ENCODE measurements at places on chromosomes 12 and 14. TPM values are rescaled to one million over a fixed set of nuclear protein-coding genes. Genes with fewer than 3 reads are reported as not detected.

SLC25A21 gene
- polyA plus RNA-seq: not detected

HOTAIR gene
- not detected for polyA plus RNA-seq

C12orf54 gene
- not detected for polyA plus RNA-seq

NKX2-1 gene
- polyA plus RNA-seq: not detected

PMCH gene
- polyA plus RNA-seq: 6.4 TPM

MGAT4C gene
- not detected for polyA plus RNA-seq

SOCS4 gene
- polyA plus RNA-seq: 3.8 TPM

BMP4 gene
- polyA plus RNA-seq: 0.29 TPM

CMAS gene
- polyA plus RNA-seq: 43.2 TPM

PRICKLE1 gene
- 0.05 TPM for polyA plus RNA-seq

LRRC43 gene
- not detected for polyA plus RNA-seq

KRT78 gene
- polyA plus RNA-seq: not detected

DNA sequence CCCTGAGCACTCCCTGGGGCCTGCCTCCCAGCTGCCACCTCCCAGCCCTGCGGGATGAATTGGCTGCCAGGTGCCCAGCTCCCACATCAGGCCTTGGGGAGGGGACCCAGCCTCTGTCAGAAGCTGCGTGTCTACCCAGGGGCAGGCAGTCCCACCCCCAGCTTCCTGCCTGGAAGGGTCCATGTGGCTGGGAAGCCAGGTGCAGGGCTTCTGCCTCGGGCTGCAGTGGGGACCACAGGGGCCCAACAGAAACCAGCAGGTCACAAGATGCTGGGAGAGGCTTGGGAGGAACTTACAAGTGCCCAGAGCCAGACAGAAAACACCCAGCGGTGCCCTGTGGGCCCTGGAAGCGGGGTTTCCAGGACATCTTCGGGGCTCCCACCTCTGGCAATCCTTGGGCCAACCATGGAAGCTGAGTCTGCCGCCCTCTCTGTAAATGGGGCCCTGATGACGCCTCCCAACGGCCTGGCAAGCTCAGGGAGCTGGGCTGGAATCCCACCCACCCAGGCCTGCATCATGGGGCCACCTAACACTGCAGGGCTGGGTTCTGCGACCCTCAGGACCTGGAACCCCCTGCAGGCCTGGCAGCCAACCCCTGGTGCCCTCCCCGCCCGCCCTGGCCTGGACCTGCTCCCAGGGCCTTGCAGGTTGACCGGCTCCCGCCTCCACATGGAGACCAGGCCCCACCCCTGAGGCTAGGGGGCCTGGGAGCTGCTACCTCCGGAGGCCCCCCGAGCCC, 36.6 kb downstream of the CCNK start:
- no peaks in the 10 kb centered on the region for H3K4me1 ChIP-seq
- DNase-seq: no peak
- no peaks in the 10 kb centered on the region for H3K27me3 ChIP-seq
- H3K36me3 ChIP-seq: no peaks in the 10 kb centered on the region

DNA sequence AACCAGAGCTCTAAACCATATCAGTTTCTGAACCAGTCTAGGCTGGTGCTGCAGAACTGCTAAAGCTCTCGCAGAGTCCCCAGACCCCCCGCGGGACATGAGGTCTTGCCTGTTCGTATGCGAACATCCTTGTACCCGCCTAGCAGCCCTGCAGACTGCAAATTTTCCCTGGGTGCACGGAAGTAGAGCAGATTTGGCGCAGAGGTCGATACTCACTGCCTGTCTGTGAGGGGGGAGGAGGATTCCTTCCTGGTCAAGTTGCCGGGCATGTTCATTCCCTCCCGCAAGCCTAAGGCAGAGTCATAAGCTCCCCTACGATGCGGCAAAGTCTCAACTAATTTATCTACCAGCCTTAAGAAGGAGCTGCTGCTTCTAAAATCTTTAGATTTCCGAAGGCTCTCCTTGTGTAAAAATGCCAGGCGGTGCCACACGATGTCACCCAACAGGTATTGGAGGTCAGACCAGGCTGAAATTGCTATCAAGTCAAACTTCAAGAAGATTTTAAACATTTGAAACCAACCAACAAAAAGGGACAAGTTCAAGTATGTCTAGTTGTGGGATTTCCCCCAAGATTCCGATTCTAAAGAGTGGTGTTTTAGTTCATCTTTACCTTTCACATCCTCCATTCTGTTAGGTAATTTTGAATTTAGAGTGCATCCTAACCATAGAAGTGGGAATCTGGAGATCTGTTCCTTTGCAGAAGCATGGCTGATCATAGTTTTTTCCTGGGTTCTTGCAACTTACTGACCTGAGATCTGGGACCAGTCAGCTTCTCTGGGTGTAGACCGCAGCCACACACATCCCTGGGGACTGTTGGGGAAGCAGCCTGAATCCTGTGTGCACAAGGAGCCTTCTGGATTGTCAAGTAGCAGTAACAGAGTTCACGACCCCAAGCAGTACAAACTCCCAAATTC, 1.6 kb upstream of the PAX9 start:
- no peak for DNase-seq
- H3K4me1 ChIP-seq: peaks cover 37% of the 10 kb centered on the region
- H3K27ac ChIP-seq: no peak overlapping the region
- no peaks in the 10 kb centered on the region for H3K36me3 ChIP-seq
- H3K4me3 ChIP-seq: no peak overlapping the region

DNA sequence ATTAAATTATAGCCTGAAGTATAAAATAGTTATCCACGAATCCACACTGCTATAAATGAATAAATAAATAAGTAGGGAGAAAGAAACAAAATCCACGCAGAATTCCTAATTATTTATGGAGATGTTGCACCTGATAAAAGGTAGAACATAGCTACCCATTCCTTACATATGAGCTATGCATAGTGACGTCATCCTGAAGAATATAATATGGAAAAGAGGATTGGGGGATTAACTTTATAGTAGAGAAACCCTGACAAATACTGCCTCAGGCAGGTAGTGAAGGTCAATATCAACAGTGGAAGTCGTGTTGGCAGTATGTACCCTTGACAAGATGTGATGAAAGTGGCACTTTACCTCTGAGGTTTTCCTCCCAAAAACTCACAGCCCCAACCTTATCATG, 82.5 kb downstream of the PLCZ1 start:
- no peak overlapping the region for H3K27ac ChIP-seq
- no peak for DNase-seq
- H3K36me3 ChIP-seq: no peaks in the 10 kb centered on the region
- H3K4me1 ChIP-seq: no peaks in the 10 kb centered on the region

DNA sequence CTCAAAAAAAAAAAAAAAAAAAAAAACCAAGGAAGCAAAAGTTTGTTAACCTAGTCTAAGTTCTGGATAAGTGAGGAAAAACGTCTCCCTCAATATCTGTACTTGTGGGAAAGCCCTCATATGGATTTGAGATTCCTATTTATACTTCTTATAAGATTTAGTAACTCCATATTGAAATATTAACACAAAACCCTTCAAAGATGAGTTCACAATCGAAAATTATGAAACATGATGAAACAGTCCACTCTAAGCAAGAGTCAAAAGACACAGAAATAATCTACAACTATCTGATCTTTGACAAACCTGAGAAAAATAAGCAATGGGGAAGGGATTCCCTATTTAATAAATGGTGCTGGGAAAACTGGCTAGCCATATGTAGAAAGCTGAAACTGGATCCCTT, 25.2 kb downstream of the VWF start:
- no peaks in the 10 kb centered on the region for H3K36me3 ChIP-seq
- no peak overlapping the region for H3K27ac ChIP-seq
- no peaks in the 10 kb centered on the region for H3K4me1 ChIP-seq
- no peak for DNase-seq
- H3K27me3 ChIP-seq: peaks cover 4% of the 10 kb centered on the region

DNA sequence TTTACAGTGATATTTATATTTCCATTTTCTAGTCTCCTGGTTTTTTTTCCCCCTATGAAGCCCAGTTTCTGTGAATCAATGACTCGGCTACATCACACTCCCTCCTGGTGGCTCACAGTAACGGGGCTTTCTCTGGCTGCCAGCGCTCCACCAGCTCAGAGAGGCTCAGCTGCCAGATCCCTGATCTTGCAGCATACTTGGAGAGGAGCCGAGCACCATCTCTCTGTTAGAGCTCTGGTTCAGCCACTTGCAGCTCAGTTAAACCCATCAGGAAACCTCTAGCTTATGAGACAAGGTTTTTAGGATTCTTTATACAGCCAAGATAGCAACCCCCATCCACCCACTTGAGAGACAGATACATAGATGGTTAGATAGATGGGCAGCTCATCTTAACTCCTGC, 74.6 kb downstream of the CIT start:
- no peaks in the 10 kb centered on the region for H3K27me3 ChIP-seq
- H3K4me1 ChIP-seq: no peaks in the 10 kb centered on the region
- H3K4me3 ChIP-seq: no peak overlapping the region
- H3K27ac ChIP-seq: no peak overlapping the region
- H3K36me3 ChIP-seq: no peaks in the 10 kb centered on the region

GRCh38 chr12:22014041-22014782, 31.8 kb upstream of the CMAS start:
- no peaks in the 10 kb centered on the region for H3K4me1 ChIP-seq
- no peaks in the 10 kb centered on the region for H3K36me3 ChIP-seq
- no peak overlapping the region for H3K4me3 ChIP-seq
- H3K27ac ChIP-seq: no peak overlapping the region
- peaks cover 4% of the 10 kb centered on the region for H3K27me3 ChIP-seq

DNA sequence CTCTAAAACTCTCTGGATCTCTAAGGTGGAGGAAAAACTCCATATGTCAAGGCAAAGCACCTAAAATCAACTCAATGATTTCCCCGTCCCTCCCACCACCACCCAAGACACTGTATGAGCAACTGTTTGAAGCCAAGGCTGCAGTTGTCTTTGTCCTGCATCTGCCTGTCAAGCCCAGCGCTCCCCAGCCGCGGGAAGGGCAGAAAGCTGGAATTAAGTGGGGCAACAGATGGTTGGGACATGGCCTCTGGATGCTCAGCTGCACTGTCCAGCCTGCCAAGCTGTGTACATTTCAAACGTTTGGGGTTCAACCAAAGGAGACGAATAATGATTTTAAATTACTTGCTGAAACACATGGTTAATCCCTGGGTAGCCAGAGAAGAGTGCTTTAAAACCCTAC, 42.2 kb upstream of the PTGR2 start:
- H3K4me3 ChIP-seq: no peak overlapping the region
- H3K4me1 ChIP-seq: no peaks in the 10 kb centered on the region
- H3K36me3 ChIP-seq: no peaks in the 10 kb centered on the region
- no peak for DNase-seq
- no peak overlapping the region for H3K27ac ChIP-seq

- no peak within 1 kb of the TSS for H3K27ac ChIP-seq
Measured at GRCh38 chr12:8156845-8157244, at the start of gene ZNF705A. Gene ZNF705A (plus strand): TSS chr12:8157015. CDS start chr12:8172626, 15,611 bp downstream.

- no peaks in the 10 kb centered on the region for H3K36me3 ChIP-seq
- DNase-seq: peak; percentile 30
- H3K4me3 ChIP-seq: no peak overlapping the region
- no peak overlapping the region for H3K27ac ChIP-seq
- peaks cover 12% of the 10 kb centered on the region for H3K27me3 ChIP-seq
Measured at GRCh38 chr12:54723379-54724256, 75.5 kb upstream of the DCD start.

- H3K4me3 ChIP-seq: no peak overlapping the region
- no peak for DNase-seq
- no peaks in the 10 kb centered on the region for H3K4me1 ChIP-seq
Measured at GRCh38 chr12:121986489-121987245, 35.0 kb upstream of the BCL7A start.

- DNase-seq: no peak
- no peak overlapping the region for H3K4me3 ChIP-seq
- H3K4me1 ChIP-seq: no peaks in the 10 kb centered on the region
- no peaks in the 10 kb centered on the region for H3K36me3 ChIP-seq
- no peak overlapping the region for H3K27ac ChIP-seq
- H3K27me3 ChIP-seq: no peaks in the 10 kb centered on the region
Measured at GRCh38 chr14:85479306-85479705, 50.6 kb upstream of the FLRT2 start.

- H3K36me3 ChIP-seq: no peaks in the 10 kb centered on the region
- H3K4me1 ChIP-seq: no peaks in the 10 kb centered on the region
- DNase-seq: no peak
- H3K4me3 ChIP-seq: no peak overlapping the region
Measured at GRCh38 chr12:82593901-82594396, 92.8 kb upstream of the TMTC2 start.

GRCh38 chr14:23401291-23401690, 6.8 kb downstream of the MYH6 start:
- no peaks in the 10 kb centered on the region for H3K4me1 ChIP-seq
- DNase-seq: no peak
- no peaks in the 10 kb centered on the region for H3K27me3 ChIP-seq
- no peak overlapping the region for H3K27ac ChIP-seq
- no peaks in the 10 kb centered on the region for H3K36me3 ChIP-seq

DNA sequence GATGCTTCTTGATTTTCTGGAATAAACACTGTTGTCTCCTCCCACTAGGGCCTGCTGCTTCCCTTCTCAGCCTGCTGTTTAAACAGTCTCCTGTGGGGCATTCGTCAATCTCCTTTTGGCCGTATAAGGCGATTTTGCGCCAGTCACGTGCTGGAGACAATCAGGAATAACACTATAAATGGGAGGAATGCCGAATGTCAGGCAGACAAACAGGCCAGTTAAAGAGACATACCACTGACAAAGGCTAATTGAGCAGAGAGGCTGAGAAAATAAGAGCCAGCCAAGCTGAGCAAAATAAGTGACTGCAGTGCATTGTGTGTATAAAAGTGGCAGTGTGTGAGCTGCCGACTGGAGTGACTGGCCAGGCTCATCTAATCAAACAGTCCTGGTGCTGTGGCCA, 23.3 kb downstream of the DMAC2L start:
- H3K36me3 ChIP-seq: peaks cover 26% of the 10 kb centered on the region
- no peaks in the 10 kb centered on the region for H3K27me3 ChIP-seq
- no peak overlapping the region for H3K4me3 ChIP-seq
- DNase-seq: no peak

- no peaks in the 10 kb centered on the region for H3K4me1 ChIP-seq
- H3K4me3 ChIP-seq: no peak overlapping the region
- no peak overlapping the region for H3K27ac ChIP-seq
- no peaks in the 10 kb centered on the region for H3K36me3 ChIP-seq
- no peaks in the 10 kb centered on the region for H3K27me3 ChIP-seq
Measured at GRCh38 chr12:20520532-20520931, 152.2 kb downstream of the PDE3A start.

GRCh38 chr14:40684328-40684727, 922.3 kb upstream of the LRFN5 start:
- no peaks in the 10 kb centered on the region for H3K36me3 ChIP-seq
- H3K4me1 ChIP-seq: no peaks in the 10 kb centered on the region
- DNase-seq: no peak

GRCh38 chr14:92874962-92875661, 47.8 kb upstream of the CHGA start:
- no peak for DNase-seq
- no peak overlapping the region for H3K27ac ChIP-seq
- no peaks in the 10 kb centered on the region for H3K4me1 ChIP-seq
- no peak overlapping the region for H3K4me3 ChIP-seq

GRCh38 chr12:59890896-59891579, 295.2 kb downstream of the SLC16A7 start:
- no peaks in the 10 kb centered on the region for H3K36me3 ChIP-seq
- no peak for DNase-seq
- no peak overlapping the region for H3K4me3 ChIP-seq
